ENCODE measurements at places on chromosomes 11 and 22.

- DNase-seq: no peak
Observed at GRCh38 chr11:3144296-3145205, 20.6 kb downstream of the OSBPL5 start.

DNA sequence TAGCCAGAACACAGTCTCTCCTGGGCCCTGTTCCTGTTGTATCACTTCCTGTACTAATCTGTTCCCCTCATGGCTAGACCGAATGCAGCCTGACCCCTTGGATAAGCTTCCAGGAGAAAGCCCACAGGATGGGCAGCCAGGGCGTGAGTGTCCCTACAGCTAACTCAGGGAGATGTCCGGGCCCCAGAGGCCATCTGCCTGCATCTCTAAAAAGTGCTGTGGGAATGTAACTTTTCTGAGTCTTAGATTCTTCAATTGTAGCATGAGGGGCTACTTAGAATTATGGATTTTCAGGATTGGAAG is 7.7 kb upstream of the MALAT1 start:
- no peak for DNase-seq

DNA sequence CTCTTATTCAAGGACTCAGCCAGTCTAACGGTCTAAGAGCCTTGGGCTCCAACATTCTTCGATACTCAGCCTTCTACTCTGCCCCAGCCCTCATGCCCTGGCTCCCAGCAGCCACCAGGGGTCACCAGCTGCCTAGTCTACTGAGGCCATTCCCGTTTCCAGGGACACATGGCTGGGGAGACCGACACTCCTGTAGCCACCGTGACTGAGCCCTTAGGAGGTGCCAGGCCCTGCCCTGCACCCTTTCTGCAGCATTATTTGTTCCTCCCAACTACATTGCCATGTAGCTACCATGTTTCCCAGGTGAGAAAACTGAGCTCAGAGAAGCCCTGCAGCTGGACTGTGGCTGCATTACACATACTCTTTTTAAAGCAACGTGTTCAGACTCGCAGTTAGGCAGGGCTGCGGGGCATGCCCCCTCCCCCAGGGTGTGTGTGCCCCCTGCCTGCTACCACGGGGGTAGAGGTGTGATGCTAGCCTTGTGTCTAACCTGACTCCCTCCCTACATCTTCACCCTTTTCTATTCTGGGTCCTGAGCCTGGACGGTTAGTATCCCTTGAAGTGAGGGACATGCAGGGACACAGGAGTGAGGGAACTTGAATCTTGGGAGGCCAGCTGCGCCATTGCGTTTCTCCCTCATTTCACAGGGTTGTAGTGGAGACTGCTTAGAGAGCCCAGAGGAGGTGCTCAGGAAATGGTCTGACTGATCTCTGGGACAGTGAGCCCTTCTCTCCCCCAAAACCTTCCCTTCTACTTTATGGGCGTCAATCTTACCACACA is 17.5 kb downstream of the ATG16L2 start:
- DNase-seq: peak; percentile 52

DNA sequence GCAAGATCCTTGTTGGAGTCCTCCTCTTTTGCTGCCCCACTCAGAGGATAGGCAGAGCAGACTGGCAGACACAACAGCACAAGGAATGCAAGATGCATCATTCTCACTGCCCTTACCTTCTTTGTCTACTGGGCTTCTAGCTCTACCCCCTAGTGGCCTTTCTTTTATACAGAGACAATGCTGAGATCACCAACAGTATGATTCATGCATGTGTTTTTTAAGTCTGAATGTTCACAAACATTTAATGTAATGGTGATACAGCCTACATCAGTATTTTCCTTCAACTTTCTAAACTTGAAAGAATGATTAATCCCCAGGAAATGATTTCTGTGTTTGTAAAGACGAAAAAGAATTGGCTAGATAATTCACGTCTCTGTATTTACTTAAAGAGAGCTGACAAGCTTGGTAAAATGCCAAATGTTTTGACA is at the start of gene MMP10:
Gene MMP10 (minus strand): TSS at position 138 of the 428 bp plus-strand sequence. CDS start 37 bp downstream, at position 101.
- no peak for DNase-seq

GRCh38 chr22:19888131-19888746 is 33.6 kb upstream of the GNB1L start:
- no peak for DNase-seq

GRCh38 chr11:95790933-95791708 is 823 bp downstream of the CEP57 start:
- peak; percentile 40 for DNase-seq

DNA sequence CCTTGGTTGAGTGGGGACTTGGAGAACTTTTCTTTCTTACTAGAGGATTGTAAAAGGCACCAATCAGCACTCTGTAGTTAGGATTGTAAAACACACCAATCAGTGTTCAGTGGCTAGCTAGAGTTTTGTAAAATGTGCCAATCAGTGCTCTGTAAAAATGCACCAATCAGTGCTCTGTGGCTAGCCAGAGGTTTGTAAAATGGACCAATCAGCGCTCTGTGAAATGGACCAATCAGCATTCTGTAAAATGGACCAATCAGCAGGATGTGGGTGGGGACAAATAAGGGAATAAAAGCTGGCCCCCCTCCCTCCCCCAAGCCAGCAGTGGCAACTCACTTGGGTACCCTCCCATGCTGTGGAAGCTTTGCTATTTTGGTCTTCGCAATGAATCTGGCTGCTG is 5.5 kb upstream of the DRG1 start:
- DNase-seq: no peak

DNA sequence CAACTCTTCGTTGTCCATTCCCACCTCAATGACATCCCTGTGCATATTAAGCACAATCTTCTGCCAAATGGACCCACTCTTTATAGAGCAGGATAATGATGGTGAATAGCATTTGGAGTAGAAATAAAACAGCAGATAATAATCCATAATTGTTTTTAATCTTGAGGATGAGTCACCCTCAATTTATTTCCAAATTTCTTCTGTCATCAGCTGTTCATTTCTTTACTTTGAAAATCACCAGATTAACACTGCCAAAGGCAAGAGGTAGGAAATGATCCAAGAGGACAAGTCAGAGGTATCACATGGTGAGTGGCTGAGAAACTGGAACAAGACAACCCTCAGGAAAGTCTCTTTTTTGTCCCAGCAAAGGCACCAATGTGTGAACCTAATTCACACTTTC is 7.3 kb upstream of the AMBRA1 start:
- no peak for DNase-seq

DNA sequence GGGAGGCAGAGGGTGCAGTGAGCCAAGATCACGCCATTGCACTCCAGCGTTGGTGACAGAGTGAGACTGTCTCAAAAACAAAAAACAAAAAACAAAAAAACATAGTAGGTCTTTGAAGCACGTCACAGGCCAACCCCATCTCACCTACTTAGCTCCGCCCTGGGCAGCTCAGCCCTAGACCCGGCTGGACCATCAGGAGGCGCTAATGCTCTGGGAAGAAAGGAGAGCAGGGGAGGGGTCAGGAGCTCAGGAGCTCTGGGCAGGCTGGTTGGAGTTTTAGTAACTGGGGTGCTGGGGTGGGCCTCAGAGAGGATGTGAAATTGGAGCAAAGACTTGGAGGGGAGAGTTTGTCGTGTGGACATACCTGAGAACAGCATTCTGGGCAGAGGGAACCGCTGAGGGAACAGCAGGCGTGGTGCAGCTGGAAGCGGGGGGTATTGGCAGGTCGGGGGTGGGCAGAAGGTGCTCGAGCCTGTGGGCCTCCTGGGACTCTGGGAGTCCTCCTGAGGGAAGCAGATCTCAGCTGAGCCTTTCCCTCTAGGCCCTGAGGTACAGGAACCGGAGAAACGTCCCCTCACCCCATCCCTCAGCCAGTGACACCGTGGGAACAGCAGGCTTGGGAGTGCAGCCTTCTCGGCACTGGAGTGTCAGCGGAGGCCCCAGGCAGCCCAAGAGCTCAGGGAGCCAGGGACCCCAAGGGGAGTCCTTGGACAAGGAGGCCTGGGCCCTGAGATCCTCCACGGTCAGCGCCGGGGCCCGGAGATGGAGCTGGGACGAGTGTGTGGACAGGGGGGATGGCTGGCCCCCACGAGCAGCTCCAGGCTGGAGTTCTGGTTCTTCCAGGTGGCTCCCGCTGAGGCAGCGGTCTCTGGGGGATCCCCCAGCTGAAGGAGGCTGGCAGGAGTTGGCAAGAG is 2.2 kb upstream of the RPS6KA4 start:
- no peak for DNase-seq

- DNase-seq: no peak
Observed at GRCh38 chr11:118924591-118925585, 838 bp downstream of the BCL9L start.

DNA sequence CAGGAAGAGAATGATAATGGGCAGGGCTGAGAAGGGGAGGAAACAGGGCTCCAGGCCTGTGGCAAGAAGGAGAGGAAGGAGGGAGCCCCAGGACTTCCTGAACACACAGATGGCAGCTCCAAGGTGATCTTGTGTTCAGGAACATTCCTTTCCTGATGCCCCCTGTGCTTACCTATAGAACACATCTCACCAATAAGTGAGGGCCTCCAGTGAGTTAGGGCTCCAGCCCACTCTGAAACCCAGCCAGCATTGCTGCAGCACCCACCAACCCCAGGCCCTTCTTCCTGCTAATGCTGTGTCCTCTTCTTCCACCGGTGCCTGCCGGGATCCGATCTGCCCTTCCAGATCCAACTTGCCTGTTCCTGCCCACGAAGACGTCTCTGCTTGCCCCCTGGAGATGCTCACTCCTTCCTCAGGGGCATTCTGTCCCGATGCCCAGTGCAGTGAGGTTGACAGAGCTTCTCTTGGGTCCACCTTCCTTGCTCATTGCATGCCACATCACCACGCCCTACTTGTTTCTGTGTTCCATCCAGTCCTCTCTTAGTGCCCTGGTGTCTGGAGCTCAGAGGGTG is 17.4 kb downstream of the ANKK1 start:
- DNase-seq: no peak

- no peak for DNase-seq
Observed at GRCh38 chr22:46574993-46575910, 37.8 kb upstream of the CELSR1 start.

DNA sequence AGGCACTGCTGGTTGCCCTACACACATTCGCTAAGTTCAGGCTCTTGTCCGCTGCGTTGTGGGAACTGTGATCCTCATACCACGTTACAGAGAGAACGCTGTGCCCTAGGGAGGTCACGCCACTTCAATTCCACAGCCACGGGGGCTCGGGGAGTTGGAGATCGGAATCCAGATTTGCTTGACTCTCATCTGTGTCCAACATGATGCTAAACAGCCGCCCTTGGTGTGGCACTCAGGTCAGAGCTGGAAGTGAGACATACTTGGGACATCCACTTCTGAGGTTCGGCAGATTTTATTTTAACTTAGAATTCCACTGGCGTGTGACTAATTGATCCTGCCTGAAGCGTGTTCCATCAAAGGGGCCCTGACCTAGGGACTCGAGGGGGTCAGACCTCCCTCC is 41.7 kb downstream of the RIBC2 start:
- no peak for DNase-seq

- no peak for DNase-seq
Observed at GRCh38 chr22:37420686-37421467, 6.4 kb downstream of the ELFN2 start.

GRCh38 chr11:35106595-35106994 is 32.4 kb upstream of the CD44 start:
- no peak for DNase-seq

DNA sequence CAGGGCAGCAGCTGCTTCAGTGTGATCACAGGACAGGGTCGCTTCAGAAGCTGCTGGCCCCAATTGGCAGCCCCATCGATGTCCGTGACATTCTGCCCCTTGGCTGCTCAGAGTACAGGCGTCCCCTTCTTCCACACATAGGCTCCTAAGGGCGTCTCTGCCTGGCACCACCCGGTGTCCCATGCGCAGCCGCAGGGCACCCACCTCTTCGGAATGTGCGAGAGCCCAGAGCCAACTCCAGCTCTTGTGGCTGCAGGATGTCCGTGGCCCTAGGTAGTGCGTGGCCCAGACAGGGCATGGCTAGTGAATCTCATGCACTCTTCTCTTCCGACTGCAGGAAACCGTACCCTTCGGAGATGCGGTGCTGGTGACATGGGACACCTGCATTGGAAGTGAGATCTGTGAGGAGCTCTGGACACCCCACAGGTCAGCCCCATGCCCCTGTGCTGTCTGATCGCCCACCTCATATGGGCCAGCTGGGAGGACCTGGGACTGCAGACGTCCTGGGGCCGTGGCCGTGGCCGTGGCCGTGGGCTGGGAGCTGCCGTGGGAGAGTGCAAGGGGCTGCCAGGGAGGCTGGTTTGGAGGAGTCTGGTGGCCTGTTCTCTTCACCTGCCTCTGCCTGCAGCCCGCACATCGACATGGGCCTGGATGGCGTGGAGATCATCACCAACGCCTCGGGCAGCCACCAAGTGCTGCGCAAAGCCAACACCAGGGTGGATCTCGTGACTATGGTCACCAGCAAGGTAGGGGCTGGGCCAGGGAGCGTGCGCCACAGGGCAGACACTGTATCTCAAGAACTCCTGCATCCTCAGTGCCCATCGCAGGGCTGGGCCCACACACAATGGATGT is 20.2 kb downstream of the NADSYN1 start:
- DNase-seq: no peak

DNA sequence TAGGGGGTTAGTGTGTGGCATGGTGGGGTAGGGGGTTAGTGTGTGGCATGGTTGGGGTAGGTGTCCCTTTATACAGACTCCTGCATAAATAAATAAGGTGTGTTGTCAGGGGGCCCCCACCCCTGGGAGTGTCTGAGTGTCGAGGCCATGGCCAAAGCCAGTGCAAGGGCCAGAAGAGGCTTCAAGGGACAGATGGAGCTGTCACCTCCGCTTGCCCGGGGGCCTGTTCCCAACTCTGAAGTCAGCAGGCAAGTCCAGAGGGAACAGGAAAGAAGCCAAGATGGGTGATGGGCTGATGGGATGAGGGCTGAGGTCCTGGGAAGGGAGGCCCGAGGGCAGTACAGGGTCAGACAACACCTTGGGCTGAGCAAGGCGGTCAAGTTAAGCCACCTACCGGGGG is 997.8 kb downstream of the BRD1 start:
- DNase-seq: no peak

GRCh38 chr11:93922830-93923229 is 72.4 kb upstream of the VSTM5 start:
- DNase-seq: no peak

- no peak for DNase-seq
Observed at GRCh38 chr11:64268893-64269539, 15.4 kb downstream of the BAD start.

- DNase-seq: no peak
Observed at GRCh38 chr22:42083119-42083518, 3.6 kb downstream of the SMDT1 start.

GRCh38 chr11:34671946-34672345 is 51.1 kb downstream of the EHF start:
- DNase-seq: no peak
